ENCODE measurements at places on chromosomes 16 and 17.
A peak's percentile ranks its signal among the peaks of the same experiment; 100 is the strongest.

DNA sequence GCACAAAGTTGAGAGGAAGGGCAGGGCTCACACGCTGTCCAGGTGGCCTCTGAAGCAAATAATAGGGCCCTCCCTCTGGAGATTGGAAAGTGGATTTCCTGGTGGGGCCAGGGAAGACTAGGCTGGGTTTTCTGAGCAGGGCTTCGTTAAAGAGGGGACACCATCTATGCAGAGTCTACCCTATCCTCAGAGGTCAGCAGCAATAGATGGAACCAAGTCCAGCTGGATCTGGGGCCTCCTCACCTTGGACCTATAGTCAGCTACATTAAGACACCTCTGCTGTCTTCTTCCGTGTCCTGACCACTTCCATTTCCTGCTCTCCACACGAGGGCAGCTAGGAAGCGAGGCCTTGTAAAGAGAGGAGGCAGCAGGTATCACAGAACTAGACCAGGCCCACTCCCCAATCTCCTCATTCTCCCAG, 14.7 kb upstream of the ST6GALNAC1 start:
- DNase-seq: no peak

DNA sequence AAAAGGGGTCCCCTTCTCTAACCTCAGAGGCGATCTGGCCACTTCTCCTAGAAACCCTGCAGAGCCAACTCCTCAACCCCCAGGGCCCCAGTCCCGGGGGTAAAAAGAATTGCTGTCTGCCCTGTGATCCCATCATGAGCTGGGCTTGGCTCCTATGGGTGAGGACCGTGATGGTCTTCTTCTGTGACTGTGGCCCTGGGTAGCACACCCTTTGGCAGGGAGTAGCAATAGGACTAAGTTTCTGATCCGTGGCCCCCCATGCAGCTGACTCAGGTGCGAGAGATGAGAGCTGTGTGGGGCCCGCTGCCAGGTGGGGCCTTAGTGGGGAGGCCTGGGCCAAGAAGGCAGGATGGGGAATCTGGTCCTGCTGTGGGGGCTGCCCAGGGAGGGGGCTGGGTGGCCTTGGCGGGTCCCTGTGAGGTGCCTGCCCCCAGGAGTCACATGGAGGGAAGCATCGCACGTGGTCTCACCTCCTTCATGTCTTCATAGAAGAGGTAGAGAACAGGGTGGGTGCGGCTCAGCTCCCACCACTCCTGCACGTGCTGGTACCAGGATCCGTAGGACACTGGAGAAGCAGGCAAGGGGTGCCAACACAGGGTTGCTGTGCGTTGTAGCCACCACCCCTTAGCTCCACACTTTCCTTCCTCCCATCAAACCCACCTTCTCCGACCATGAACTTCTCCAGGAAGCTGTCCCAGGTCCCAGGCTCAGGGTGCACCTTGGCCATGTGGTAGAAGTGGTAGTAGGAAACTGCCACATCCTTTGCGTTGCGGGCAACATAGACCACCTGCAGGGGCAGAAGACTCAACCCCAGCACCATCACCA, 3.3 kb downstream of the SULT1A1 start:
- DNase-seq: no peak

GRCh38 chr17:55326030-55326429, 61.3 kb downstream of the HLF start:
- no peak for DNase-seq

DNA sequence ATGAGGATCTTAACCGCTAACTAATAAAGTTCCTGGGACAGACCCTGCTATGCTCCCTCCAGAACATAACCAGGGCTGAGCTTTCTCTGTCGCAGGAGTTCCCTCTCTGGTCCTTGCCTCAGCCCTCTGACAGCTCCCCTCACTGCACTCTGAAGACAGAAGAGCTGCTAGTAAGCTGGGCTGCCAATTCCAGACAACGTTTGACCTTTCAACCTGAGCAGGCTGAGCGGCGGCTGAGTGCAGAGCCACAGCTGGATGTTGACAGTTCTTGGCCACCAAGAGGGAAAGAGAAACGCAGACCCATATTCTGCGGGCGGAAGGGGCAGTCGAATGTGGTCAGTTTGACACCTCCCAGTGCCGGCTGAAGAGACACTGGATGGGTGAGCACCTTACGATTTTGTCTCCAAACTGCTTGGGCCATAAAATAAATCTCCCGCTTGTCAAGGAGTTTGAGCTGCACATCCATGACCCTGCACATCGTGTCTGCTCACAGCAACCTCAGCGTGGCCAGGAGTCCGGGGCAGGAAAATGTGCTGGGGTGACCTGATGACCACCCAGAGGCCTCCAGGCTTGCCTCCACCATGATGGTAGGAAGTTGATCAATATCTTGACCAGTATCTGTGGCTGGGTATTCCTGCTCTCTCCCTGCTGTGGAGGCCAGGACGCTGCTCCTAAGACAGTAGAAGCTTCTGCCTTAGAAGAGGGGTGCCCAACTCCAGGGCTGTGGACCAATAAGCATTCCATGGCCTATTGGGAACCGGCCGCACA, 209.2 kb downstream of the PARN start:
- no peak for DNase-seq

GRCh38 chr16:83972256-83973008, 4.4 kb downstream of the NECAB2 start:
- no peak for DNase-seq

DNA sequence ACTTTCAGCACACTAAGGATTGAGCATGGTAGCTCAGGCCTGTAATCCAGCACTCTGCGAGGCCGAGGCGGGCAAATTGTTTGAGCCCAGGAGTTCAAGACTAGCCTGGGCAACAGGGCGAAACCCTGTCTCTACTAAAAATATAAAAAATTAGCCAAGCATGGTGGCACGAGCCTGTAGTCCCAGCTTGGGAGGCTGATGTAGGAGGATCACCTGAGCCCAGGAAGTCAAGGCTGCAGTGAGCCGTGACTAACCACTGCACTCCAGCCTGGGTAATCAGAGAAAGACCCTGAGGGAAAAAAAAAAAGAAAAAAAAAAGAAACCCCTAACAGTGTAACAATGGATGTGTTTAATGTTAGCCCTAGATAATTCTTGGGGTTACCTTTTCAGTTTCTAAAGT, 24.0 kb downstream of the PARN start:
- DNase-seq: peak; percentile 2

- DNase-seq: no peak
Observed at GRCh38 chr16:66953462-66954096, 7.5 kb upstream of the CES3 start.

DNA sequence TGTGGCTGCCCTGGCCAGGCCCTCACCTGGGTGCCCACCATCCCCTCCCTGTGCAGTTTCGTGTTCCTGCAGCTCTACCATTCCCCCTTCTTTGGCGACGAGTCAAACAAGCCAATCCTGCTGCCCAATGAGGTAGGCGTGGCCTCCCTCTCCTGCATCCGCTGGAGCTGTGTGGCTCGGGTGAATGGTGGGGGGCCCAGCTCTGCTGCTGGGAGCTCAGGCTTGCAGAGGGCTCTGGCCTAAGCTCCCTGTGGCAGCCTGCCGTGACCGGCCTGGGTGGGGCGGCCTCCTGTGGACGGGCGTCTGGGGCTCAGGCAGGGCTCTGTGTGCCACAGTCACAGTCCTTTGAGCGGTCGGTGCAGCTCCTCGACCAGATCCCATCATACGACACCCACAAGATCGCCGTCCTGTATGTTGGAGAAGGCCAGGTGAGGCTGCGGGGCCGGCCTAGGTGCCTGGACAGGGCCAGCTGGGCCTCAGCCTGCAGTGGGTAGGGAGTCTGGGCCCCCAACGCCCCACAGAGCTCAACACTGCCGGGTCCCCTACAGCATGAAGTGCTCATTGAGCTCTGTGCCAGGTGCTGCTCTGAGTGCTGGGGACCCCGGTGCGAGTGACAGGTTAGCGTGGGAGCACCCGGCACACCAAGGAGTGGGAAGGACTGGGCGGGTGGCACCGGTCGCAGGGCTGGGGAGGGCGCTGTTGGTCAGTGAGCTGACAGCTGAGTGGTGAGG, 37.3 kb downstream of the TSC2 start:
- DNase-seq: no peak

DNA sequence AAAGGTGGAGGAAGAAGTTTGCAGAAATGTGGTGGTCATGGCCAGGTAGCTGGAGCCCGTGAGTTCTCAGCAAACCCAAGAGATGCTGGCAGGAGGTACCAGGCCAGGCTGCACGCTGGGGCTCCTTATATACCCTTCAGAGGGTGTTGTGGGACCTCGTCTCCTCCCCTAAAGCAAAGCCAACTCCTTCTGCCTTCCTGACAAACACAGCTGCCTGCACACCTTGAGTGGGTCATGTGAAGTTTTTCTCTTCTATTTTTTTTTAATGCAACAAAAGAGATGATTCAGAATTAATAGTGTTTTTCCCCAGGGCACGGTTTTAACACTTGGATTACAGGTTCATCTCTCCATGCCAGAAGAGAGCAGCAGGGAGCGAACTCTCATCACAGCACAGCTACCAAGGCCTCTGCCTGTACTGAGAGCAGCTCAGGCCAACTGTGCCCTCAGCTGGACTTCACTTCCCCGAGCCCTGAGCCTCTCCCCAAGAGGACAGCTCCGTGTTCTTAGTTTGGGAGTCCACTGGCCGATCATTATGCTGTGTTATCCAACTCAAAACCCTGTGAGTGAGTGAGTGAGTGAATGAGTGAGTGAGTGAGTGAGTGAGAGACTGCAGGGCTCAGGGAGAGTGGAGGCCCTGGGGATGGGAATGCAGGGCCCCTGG, at the start of gene KRT15:
Gene KRT15 (minus strand): TSS at position 102 of the 661 bp plus-strand sequence. CDS start 63 bp downstream, at position 39.
- DNase-seq: peak; percentile 28

- peak; percentile 78 for DNase-seq
Observed at GRCh38 chr17:74833501-74834377, 25.9 kb downstream of the GRIN2C start.

DNA sequence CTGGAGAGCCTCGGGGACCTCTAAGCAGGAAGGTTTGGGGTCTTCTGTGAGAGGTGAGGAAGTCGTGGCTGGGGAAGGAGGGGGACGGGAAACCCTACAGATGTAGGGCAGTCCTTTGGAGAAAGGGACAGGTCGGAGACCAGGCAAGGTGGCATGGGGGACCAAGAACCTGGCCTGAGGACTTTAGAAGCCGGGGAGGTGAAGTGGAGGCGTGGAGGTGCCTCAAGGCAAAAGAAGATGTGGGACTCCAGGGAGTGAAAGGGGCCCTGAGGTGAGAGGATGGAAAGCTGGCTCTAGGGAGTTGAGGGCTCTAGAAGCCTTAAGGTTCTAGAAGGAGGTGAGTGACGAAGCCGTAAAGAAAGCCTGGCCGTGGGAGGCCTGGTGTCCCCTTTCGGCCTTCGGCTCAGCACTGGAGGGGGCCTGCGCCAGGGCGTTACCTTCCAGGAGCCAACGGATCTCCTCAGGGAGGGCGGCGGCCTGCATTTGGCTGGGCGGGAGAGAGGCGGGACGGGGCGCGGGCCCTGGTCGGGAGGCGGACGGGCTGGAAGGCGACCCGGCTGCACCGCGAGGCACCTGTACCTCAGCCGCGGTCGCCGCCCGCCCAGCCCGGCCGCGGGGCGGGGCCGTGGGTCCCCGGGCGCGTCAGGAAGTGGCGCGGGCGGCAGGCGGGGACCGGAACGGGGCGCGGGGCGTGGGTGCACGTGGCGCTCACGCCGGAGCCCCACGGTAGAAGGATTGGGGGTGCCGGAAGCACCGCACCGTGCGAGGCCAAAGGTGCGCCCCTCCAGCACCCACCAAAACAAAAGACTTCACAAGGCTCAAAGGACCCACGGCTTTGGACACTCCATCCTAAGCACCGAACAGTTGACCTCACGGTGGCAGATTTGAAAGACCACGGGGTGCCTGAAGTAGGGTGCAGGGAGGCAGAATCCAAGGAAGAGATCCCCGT, at the start of gene SKAP1:
Gene SKAP1 (minus strand): TSS at position 577 of the 949 bp plus-strand sequence.
- DNase-seq: no peak

GRCh38 chr17:59561042-59561441, 4.4 kb upstream of the DHX40 start:
- no peak for DNase-seq

GRCh38 chr17:3917391-3917931, 1.2 kb upstream of the P2RX1 start:
- no peak for DNase-seq

DNA sequence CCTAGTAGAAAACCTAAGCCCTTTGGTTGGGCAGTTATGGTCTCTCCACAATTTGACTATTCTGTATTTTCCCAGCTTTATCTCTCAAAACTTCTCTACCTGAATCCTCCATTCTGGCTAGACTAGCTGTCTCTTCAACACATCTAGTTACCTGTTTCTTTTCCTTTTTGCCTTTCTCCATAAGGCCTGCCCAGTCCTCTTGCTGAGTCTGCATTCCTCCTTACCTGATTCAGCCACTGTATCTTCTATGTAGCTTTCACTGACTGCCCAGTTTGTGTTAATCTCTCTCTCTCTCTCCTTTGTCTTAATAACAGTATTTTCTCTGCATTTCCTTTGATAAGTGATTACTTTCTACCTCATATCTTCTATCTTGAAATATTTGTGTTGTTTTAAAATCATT, 2.1 kb upstream of the EVI2A start:
- no peak for DNase-seq

DNA sequence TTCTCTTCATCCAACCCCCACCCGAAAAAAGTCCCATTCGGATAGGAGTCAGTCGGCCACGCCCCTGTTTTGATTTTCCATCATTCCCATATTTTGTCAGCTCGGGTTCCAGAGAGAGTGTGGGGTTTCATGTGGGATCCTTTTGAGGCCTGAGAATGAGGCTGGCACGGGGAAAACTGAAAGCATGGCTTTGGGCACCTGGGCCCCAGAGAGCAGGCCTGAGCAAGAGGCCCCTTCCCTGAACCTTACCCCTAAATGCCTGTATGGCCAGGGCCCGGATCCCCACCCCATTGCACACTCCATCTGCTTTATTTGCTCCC, 4.6 kb upstream of the HOXB4 start:
- no peak for DNase-seq

- DNase-seq: no peak
Observed at GRCh38 chr17:494601-495265, 142.1 kb upstream of the RPH3AL start.

DNA sequence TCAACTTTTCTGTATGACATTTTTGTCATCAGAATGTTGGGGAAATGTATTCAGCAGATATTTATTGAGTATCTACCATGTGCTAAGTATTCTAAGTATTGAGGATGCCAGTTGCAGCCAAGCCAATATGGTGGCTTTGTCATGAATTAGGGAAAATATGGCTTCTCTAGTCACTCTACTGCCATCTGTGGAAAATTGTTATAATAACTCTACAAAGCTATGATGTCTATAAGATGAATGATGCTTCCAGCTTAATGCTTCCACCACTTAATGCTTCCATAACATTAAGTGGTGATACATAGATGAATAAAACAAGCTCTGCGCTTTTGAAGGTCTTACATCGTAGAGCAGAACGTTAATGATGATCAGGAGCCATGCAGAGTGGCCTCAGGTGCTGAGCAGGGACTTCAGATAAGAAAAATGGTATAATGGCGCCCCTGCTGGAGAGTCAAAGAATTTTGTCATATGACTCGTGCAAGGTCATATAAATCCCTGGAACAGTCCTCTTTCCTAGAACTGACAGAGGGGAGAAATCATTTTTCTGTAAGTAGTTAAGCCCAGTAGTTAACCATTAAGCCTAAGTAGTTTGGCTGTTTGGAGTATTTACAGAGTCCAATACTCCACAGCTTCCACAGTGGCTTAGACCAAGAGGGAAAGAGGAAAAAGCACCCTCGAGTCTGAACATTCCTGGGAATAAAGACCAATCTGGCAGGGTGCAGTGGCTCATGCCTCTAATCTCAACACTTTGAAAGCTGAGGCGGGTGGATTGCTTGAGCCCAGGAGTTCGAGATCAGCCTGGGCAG, 2.7 kb upstream of the TMIGD1 start:
- peak; percentile 59 for DNase-seq

- DNase-seq: peak; percentile 71
Observed at GRCh38 chr17:77286641-77287431, 146.1 kb downstream of the SEC14L1 start.
